ENCODE measurements at places on chromosomes 7 and 10.

DNA sequence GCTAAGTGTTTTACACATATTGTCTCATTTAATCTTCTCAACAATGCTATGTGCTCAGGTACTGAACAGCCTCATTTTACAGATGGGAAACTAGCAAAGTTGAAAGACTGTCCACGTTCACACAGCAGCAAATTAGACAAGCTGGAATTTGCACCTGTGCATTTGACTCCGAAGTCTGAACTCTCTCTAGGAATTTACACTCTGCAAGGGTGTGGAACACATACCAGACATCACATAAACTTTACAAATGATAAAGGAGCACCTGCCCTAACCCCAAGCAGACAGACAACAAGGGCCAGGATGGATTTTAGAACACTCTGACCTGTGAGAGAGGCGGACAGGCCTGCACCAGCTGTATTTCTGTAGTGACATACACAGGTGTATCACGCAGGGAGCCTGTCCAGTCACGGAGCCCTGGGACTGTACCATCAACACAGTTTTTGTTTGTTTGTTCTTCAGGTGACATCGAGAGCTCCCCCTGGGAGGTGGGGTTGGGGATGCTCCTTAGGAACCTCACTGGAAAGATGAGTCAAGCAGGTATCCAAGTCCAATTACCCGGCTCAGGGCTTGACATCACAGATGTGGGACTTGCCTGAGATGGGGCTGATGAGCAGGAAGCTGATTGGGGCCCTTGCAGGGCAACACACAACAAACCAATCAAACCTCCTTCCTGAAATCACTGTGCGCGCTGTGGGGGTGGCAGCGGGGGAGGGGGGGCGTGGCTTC, 31.0 kb downstream of the MKI67 start:
- DNase-seq: no peak

DNA sequence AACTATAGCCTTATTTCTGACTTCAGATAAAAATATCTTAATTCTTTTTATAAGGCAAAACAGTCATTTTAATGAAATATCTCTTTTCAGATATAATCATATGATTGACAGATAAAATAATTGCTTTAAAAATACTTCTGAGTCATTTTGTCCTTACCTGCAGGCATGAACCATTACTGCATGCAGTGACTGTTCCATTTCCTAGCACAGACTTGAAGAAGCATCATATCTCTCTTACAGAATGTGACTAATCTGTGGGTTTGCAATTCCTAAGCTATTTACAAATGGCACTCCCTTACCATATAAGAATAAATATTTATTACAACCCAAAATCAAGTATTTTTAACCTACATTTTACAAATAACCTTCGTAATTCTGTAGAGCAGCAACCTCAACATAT, 120.7 kb downstream of the SRPK2 start:
- no peak for DNase-seq

GRCh38 chr7:22140578-22140977, 194.9 kb upstream of the CDCA7L start:
- DNase-seq: no peak

- no peak for DNase-seq
Measured at GRCh38 chr7:163298-163695, 29.1 kb upstream of the FAM20C start.
